GM23248 (cell line): ENCODE measurements at places on chromosomes 1 and 21.

DNA sequence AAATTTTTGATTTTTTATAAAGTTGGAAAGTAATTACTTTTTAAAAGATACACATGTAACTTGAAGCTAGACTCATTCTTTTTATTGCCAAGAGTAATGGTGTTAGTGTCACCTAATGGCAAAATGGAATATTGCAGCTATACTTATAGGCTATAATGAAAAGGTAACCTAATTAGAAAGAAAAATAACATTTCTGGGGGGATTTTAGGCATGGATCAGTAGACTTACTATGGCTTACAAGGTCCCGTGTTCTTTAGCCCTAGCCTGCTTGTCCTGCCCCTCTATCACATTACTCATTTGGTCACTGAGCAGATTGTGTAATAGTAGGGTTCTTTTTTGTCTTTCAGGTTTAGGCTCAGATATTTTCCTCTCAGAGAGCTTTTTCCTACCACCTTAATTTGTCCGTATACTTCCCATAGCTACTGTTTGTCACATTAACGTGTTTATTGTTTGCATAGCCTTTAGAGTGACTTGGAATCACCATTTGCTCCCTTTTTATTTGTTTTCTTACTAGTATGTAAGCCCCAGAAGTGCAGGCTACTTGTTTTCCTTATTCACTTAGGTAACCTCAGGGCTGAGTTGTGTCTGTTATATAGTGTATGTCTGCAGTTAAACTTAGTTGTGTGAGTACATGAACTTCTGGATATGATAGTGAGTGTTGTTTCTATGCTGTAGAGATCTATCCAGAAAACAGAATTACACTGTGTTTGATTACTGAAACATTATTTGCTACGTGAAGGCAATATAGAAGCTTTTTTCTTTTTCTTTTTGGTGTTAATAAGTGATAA is 58.7 kb downstream of the RABGAP1L start:
- peak; percentile 59 for DNase-seq

DNA sequence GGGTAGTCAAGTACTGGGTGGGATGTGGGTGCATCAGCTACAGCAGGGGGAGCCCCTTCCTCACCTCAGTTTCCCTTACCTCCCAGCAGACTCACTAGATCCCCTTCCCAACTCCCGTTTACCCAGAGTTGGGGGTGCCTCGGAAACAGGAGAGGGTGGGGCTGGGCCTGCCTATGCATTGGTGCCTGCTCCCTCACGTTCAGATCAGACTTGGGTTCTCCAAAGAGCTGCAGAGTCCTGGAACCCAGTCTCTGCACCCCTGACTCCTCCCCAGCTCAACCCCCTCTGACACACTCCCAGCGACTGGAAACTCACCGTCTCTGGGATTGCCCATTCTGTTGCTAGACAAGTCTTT is 6.0 kb downstream of the FOXO6 start:
- no peak for DNase-seq

DNA sequence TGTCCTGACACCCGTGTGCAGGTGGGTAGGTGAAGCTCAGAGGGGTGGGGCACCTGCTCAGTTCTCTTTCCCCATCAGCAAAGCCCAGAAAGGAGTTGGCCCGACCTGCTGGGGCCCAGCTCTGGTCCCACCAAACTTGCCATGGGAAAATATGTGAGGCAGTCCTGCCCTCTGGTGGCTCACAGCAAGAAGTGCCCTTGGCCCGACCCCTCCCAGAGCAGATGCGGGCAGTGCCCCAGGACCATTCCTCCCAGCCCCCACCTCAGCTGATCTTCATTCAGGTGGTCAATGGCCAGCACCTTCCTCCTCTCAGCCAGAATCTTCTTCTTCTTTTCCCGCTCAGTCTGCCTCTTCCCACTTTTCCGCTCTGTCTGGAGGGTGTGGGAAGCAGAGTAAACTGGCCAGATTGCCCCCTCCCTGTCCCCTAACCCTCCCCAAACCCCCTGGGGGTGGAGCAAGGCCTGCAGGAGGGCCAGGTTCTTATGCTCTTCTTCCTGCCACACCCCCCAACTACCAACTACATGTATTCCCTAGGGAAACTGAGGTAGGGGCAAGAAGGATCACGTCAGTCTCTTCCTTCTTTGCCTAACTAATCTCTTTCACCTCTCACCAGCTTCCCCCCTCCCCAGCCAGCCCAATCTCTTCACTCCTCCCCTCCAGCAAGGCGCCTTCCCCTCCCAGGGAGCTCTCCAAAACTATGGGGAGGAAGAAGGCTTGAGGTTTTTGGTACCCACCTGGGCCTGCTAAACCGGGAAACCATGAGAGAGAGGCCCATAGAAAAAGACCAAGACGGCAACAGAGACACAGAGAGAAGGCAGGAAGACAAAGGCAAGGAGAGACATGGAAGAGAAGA is 15.6 kb downstream of the TNNT2 start:
- DNase-seq, result peak; percentile 68

GRCh38 chr1:103194984-103195383 is 86.7 kb upstream of the COL11A1 start:
- no peak for DNase-seq

DNA sequence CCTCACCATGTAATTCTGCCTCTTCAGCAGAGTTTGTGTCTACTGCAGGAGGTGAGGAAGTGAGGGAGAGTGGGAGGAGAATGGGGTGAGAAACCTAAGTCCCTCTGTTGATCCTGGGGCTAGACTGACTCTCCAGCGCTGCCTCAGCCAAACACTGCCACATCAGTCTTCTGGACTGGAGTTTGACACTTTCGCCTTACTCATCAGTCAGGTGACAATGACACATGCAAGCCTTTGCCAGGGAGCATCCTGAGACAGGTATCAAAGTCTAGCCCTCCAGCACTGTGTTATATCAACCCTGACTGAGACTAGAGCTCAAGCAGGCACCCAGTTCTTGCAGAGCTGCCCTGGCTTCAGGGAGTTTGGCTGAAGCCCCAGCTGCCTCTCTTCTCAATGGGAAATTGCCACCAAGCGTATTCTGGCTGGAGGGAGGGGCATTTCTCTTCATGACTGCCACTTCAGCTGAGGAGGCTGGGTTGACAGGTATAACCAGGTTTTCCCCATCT is 33.3 kb upstream of the SUCO start:
- peak; percentile 45 for DNase-seq

DNA sequence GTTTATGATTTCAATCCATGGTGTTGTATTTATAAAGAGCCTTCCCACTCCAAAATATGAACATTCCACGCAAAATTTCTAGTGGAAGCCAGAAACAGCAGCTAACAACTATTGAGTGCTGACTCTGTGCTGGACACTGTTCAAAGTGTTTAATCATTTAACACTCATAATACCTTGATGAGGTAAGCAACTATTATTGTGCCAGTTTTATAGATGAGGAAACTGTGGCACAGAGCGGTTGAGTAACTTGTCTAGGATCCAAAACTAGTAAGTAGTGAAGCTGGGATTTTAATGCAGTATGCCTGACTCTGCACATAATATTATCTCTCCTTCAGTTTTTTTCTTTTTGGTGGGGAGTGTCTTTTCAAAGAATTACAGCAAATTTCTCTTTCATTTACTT is 228.3 kb downstream of the SLC35F3 start:
- DNase-seq, result no peak

GRCh38 chr1:214361636-214362035 is 80.7 kb downstream of the SMYD2 start:
- DNase-seq, result no peak

- no peak for DNase-seq
These were observed 107.8 kb downstream of the EDEM3 start for GRCh38 chr1:184646824-184647223.
